ENCODE measurements at places on chromosomes 16 and 17. TPM values are rescaled to one million over a fixed set of nuclear protein-coding genes. Genes with fewer than 3 reads are reported as not detected.

DNA sequence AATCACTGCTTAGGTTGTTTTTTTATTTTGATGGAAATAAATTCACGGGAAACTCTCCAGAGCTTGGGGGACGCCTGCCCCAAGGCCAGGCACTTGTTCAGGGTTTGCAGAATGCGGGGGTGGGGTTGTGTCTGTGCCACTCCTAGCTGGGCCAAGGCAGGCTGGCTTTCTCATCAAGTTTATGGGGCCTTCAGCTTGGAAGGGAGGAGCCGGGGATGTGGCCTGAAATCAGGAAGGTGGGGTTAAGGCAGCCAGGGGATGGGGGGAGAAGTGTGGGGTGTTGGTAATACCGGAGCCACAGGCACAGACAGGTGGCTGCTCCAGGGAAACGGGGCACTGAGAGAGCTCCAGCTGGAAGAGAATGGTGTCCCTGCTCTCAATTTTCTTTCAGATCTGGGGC is 1.7 kb upstream of the CHAD start:
- H3K4me1 ChIP-seq = no peaks in the 10 kb centered on the region
- no peaks in the 10 kb centered on the region for H3K27me3 ChIP-seq
- no peak overlapping the region for H3K27ac ChIP-seq
- no peak for DNase-seq
- no peak overlapping the region for H3K4me3 ChIP-seq
- no peaks in the 10 kb centered on the region for H3K36me3 ChIP-seq

The TAT gene
- 1,662 TPM for total RNA-seq

GRCh38 chr16:9808210-9808609 is 374.0 kb downstream of the GRIN2A start:
- H3K27ac ChIP-seq = no peak overlapping the region
- no peaks in the 10 kb centered on the region for H3K27me3 ChIP-seq
- H3K4me3 ChIP-seq = no peak overlapping the region
- no peak for DNase-seq
- H3K36me3 ChIP-seq = no peaks in the 10 kb centered on the region

- DNase-seq = no peak
- H3K27ac ChIP-seq = no peak overlapping the region
- no peaks in the 10 kb centered on the region for H3K27me3 ChIP-seq
- no peak overlapping the region for H3K4me3 ChIP-seq
- H3K4me1 ChIP-seq = no peaks in the 10 kb centered on the region
- no peaks in the 10 kb centered on the region for H3K36me3 ChIP-seq
Observed at GRCh38 chr16:71441348-71442050, 355 bp downstream of the TLE7 start.

GRCh38 chr17:57255182-57255775 is 1.0 kb upstream of the MSI2 start:
- no peaks in the 10 kb centered on the region for H3K27me3 ChIP-seq
- H3K27ac ChIP-seq = peak overlapping the region; percentile 85
- H3K4me3 ChIP-seq = peak overlapping the region; percentile 74
- H3K4me1 ChIP-seq = no peaks in the 10 kb centered on the region
- no peaks in the 10 kb centered on the region for H3K36me3 ChIP-seq
- no peak for DNase-seq

The CNGB1 gene
- total RNA-seq = not detected

DNA sequence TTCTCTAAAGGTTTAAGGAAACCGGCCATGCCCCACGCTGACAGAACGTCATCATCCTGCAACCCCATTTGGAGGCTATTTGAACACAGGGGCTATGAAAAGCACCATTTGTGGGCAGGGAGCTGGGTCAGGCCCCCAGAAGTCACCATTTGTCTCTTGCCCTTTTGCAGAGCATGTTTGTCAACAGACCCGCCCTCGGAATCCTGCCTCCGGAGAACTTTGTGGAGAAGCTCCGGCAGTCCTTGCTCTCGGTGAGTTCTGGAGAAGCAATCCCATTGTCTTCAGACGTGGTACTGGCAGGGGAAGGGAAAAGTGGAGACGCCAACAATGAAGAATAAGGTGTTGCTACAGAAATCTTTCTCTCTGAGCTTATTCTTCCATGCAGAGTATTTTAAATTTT is 33.5 kb downstream of the TMEM186 start:
- no peaks in the 10 kb centered on the region for H3K4me1 ChIP-seq
- no peak overlapping the region for H3K27ac ChIP-seq
- H3K4me3 ChIP-seq = no peak overlapping the region
- H3K27me3 ChIP-seq = no peaks in the 10 kb centered on the region
- DNase-seq = no peak

GRCh38 chr16:77610496-77610895 is 111.8 kb upstream of the NUDT7 start:
- no peaks in the 10 kb centered on the region for H3K36me3 ChIP-seq
- no peaks in the 10 kb centered on the region for H3K4me1 ChIP-seq
- H3K4me3 ChIP-seq = no peak overlapping the region
